ENCODE measurements at places on chromosomes 5 and 9.

- no peak for DNase-seq
Observed at GRCh38 chr5:127746756-127747155, 43.6 kb downstream of the CCDC192 start.

DNA sequence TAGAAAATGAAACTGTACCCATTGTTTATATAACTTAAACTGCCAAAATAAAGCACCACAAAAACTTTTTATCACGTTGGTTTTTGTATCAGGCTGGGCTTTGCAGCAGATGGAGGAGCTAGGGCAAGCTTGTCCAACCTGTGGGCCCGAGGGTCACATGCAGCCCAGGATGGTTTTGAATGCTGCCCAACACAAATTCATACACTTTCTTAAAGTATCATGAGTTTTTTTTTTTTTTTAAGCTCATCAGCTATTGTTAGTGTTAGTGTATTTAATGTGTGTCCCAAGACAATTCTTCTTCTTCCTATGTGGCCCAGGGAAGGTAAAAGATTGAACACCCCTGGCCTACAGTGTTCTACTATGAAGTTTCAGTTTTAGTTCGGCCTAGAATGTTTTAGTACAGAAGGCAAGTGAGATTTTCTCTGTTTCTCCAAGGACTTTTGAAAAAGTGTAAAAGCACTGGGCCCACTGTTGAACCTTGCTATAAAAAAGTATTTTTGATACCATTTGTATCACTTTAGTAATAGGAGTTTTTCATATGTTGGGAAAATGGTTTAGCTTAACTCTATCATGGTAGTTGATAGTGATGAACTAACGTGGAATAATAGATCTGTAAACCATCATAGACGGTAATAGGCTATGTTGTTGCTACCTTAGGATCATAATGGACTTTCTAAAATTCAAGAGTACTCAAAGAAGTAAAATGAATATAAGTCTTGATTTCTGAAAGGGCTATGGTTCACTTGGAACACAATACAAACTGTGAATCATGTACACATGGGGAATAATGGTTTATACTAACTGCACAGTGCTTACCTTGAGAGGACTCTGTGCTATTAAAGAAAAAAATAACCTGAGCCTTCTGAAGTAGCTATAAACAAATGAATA, 2.9 kb downstream of the CDKN2A start:
- DNase-seq, result no peak

GRCh38 chr9:130143279-130143893, 28.8 kb upstream of the NCS1 start:
- DNase-seq, result no peak

- DNase-seq, result no peak
Observed at GRCh38 chr9:7799944-7800285, 337 bp upstream of the DMAC1 start.
